ENCODE measurements at places on chromosomes 2 and 18.

DNA sequence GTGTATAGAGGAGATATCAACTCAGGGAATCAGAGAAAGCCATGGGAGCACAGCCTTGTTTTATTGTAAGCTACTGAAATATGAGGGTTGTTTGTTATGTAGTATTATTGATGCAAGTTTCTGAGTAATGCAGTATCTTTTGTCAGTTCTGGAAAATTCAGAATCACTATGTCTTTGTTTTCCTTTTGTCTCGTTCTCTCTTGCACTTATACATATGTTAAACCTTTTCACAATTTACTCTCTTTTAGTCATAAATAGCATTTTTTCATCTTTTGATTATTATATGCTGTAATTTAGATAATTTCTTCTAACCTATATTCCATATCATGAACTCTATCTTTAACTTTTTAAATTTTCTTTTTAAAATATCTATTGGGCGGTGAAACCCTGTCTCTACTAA is 85.0 kb upstream of the COL3A1 start:
- DNase-seq: no peak

- DNase-seq: no peak
Measured at GRCh38 chr2:164661349-164661748, 40.1 kb upstream of the GRB14 start.

DNA sequence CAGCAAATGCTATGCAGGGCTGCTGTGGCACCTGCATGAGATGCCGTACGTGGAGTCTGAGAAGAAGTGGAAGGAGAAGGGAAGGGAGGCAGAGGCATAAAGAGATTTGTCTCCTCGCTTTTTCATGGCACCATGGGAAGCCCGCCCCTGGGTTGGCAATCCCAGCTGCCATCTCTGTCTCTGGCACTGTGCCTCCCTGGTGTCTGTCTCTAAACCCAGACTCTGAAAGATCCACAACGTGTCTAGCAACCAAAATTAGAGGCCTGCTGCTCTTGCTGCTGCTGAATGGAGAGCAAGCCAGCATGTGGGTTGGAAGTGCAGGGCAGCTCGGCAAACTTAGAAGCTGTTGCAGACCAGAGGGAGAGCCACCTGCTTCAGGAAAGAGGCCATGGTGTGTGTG is 53.1 kb downstream of the INO80C start:
- DNase-seq: no peak

DNA sequence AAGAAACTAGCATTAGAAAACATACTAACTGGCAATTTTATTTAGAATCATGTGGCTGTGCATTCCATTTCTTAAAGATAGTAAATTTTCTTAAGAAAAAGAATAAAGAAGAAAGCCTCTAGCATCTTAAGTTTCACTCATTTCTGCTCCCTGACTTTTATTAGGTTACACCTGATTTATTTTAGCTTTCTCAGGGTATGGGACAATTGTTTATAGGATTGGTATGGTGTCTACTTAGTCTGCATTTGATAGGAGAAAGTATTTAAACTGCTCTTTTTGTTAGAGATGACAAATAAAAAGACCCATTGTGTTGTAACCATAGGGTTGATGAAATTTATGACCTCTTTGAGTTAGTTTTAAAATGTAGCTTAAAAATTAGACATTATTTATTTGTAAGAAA is 115.2 kb downstream of the PTPRM start:
- no peak for DNase-seq
